ENCODE measurements at places on chromosomes 7 and 10.
A peak's percentile ranks its signal among the peaks of the same experiment; 100 is the strongest.

- DNase-seq, result peak; percentile 43
Measured at GRCh38 chr7:30308389-30308788, 24.0 kb downstream of the ZNRF2 start.

- peak; percentile 14 for DNase-seq
Measured at GRCh38 chr7:45715471-45716352, 141.5 kb downstream of the ADCY1 start.

DNA sequence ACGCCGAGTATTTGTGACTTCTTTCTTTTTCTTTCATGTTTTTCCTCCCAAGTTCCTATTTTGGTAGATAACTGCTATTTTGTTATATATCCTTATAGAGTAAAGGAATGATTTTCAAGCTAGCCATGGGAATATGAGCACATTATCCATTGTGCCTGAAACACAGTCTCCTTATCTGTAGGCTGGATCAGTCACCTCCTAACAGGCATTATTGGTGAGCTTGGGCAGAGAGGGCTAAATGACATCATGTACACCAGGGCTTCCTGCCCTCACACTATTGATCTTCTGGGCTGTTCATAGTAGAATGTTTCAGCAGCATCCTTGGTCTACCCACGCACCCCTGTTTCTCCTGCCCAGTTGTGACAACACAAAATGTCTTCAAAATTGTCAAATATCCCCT is 88.1 kb upstream of the CTBP2 start:
- DNase-seq, result no peak

DNA sequence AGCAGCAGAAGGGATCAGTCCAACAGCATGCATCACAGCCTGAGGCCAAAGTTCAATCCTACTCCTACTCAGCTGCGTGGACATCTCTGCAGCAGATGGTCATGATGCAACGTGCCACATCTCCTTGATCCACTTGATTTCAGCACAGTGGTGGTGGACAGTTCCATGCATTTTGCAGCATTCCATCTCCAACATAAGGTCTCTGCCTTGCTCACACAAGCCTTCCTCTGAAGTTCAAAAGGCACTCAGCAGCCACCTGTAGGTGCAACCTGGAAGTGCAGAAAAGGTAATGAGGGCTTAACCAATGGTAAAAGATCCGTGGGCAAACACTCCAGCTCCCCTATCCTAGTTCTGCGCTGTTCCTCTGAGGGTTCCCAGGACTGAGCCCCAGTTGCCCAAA is 57.5 kb upstream of the CHCHD3 start:
- DNase-seq, result peak; percentile 66

- no peak for DNase-seq
Measured at GRCh38 chr7:107711301-107711700, 32.6 kb upstream of the CBLL1 start.

GRCh38 chr10:116766837-116767634 is 24.7 kb upstream of the HSPA12A start:
- DNase-seq, result no peak

- no peak for DNase-seq
Measured at GRCh38 chr10:689452-690371, at the start of gene DIP2C. TSS of gene DIP2C (minus strand) at chr10:689668. CDS start at chr10:689578, 90 bp downstream.

DNA sequence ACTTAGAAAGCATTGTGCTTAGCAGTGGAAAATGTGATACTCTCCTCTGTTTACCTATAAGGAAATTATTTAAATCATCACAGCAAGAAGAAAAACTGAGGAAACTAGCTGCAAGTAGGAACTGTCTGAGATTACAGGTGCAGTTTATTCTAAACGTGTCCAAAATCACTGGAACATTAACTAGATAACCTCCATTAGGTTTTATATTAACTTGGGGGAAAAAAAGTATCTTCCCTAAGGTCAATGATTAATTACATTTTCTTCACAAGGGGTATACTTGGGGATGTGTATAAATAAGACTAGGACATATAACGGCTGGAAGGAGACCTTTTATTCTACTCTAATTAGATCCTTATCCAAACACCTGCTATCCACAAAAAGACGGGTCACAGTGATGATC is 3.7 kb downstream of the GOT1 start:
- DNase-seq, result no peak

DNA sequence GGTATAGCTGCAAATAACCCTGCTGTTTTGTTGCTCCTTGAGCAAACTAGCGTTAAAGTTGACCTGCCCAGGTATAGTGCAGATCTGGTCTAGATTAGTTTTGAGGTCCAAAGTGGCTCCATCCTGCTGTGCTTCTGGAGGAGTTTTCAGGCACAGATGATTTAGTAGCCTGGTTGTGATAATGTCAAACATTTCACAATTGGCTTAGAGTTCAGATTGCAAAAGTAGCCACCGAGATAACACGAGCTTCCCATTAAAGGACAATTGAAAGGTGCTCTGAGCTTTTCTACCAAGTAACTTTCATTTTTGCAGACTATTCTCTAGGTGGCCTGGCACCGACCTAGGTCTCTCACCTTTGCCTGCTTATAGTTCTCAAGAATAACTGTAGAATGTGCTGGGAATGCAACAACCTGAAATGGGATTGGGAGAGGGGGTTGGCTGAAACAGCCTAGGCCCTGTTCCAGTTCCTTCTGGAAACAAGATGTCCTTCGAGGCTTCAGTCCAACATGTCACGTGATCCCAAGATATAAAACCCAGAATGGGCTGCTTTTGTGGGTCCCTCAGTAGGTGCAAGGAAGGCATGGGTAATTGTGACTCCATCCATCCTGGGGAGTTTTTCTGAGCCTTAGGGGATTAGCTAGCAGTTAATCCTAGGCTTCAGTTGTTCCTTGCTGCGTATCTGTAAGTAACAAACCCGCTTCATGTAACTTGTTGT is 201.0 kb downstream of the CHRM2 start:
- DNase-seq, result no peak

GRCh38 chr10:76282061-76283025 is 850.9 kb downstream of the LRMDA start:
- DNase-seq, result no peak

DNA sequence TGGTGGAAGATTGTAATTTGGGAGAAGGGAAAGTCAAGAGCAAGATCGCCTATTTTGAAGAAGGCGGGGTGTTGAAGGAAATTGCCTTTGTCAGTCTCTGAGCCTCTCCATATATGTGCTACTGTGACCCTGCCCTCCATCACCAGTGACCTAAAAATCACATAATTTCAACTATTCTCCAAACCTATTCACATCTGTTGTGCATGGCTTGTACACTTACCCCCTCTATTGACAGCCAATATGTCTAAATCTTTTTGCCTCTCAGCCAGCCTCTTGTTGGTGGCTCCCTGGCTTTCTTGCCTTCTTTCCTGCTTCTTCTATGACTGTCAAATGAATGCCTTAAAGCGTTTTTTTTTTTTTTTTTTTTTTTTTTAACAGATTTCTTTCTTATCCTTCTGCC is 295.6 kb downstream of the AUTS2 start:
- peak; percentile 55 for DNase-seq

GRCh38 chr7:38178695-38179344 is 775 bp downstream of the STARD3NL start:
- DNase-seq, result no peak

DNA sequence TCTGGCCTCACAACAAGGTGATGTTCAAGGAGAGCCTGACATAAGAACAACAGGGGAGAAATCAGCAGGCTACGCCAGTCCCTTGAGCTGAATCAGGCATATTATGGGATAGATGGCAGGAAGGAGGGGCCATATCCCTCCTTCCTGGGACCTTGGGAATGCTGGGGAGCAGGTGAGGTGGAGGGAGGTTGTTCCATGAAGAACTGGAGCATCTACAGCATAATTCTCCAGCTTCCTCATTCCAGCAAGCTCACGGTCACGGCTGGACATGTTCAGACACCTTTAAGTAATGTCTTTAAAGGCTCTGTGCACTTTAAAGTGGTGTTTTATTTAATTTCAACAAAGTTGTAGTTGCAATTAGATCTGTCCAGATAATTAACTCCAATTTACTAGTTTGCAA is 780.5 kb downstream of the TYW1 start:
- DNase-seq, result no peak

- DNase-seq, result no peak
Measured at GRCh38 chr10:104509981-104510380, 131.1 kb upstream of the SORCS3 start.

- DNase-seq, result no peak
Measured at GRCh38 chr7:1662767-1663166, 7.3 kb upstream of the ELFN1 start.

DNA sequence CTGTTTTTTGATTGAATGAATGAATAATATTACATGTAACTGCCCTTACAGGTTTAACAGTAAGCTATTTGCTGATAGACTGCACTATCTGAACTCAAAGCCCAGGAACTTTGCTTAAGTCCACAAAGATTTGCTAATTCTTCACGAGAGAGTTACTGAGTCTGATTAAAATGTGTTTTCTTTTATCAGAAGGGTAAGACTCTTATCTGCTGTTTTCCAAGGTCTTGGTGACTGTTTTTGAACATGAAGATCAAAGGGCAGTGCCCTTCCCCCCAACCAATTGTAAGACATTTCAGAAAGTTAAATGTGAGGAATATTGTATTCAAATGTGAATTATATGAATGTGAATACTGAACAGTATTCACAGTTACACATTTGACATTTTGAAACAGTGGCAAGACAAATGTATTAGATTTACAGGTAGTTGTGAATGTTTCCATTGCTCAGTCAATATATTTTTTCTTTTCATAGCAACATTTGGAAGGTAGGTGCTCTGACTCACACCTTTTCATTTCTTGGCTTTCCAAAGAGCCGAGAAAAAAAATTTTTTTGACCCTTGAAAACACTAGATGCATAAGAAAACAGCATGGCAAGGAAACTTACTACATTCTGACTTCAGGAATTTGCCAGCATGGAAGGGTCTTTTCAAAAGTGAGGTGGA is 62.7 kb downstream of the DKK1 start:
- DNase-seq, result no peak

DNA sequence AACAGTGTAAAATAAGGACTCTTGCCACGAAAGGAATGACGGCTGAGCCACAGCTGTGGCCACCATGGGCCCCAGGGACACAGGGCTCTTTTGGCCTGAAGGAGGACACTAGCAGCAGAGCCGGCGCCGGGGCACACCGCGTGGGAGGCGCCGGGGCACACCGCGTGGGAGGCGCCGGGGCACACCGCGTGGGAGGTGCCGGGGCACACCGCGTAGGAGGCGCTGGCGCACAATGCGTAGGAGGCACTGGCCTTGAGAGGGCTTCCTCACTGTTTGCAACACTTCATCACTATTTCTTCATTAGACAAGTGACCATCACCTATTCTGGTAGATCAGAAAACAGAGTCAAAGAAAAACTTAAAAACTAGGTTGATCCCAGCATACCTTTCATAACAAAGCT is 23.4 kb downstream of the ESYT2 start:
- peak; percentile 91 for DNase-seq

DNA sequence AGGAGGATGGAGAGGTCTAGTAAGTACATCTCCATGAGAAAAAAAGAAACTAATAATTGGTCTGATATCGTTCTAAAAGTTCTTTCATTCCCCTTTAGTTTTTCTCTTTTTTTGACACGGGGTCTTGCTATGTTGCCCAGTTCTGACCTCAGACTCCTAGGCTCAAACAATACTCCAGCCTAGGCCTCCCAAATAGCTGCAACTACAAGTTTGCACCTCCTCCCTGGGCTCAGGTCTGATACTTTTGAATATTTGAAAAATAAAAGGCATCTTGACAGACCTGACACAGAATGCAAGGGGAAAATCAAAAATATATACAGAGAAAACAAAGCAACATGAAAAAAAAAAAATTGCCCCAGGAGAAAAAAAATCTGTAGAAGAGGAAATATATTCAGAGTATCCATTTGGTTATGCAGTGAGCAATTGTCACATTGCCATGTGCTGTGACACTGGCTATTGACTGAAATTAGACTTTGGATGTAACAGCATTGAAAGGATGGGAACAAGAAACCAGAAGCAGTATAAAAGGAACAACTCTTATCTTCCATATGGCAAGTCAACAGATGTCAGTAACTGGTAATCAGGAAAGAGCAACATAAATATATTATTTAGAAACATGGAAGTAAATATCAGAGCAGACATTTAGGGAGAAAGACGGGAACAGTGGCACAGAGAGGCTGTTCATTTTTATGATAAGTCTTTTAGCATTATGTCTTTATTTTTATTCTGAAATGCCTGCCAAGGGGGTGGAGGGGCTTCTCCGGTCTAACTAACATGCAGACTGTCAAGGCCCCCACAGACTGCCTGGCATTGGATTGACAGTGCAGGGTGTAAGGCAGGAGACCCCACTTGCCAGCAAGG is 408.4 kb downstream of the PARD3 start:
- DNase-seq, result no peak

- DNase-seq, result no peak
Measured at GRCh38 chr7:70752794-70753241, 379.1 kb upstream of the GALNT17 start.

DNA sequence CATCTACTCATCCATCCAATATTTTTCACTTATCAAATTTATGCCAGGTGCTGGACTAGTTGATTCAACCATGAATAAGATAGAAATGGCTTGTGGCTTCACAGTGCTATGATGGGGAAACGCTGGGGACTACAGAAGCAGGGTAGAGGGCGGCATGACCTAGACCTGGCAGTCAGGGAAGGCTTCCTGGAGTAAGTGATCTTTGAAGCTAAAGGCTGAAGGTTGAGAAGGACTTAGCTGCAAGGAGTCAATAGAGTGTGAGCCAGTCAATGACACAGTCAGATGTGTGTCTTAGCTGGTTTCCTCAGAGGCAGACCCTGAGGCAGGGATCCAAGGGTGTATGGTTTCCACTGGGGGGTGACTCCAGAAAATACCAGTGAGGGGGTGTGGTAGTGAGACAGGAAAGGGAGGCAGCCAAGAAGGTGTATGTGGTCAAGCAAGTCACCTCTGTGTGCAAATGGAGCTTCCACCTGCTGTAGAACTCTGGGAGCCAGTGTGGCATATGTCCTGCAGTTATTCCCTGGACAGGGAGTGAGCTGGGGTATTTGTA is 10.3 kb downstream of the PRF1 start:
- peak; percentile 66 for DNase-seq

GRCh38 chr7:140297192-140297591 is 101.1 kb downstream of the SLC37A3 start:
- no peak for DNase-seq

- no peak for DNase-seq
Measured at GRCh38 chr10:61779276-61779675, 116.5 kb downstream of the CABCOCO1 start.

- peak; percentile 4 for DNase-seq
Measured at GRCh38 chr10:29734640-29734961, 99.8 kb upstream of the SVIL start.

GRCh38 chr10:7546385-7546967 is 120.3 kb downstream of the ITIH5 start:
- no peak for DNase-seq

DNA sequence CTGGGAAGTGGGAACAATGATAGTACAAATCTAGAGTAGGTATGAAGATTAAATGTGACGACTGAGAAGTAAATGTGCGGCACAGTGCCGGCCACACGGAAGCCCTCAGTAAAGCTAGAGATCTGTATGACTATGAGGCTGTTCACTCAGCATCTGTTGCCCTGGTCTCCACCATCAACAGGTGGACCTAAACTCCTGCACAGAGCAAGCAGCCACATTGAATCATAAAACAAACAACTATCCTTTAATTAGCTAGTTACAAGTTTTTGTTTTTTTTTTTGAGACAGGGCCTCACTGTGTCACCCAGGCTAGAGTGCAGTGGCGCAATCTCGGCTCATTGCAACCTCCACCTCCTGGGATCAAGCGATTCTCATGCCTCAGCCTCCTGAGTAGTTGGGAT is 16.6 kb downstream of the RBP4 start:
- DNase-seq, result no peak
